Stimulated activated naive CD4-positive, alpha-beta T cell (primary cell): ENCODE measurements at places on chromosomes 1 and 21.

- no peak for DNase-seq
Observed at GRCh38 chr1:168320800-168321450, 40.2 kb downstream of the TBX19 start.

DNA sequence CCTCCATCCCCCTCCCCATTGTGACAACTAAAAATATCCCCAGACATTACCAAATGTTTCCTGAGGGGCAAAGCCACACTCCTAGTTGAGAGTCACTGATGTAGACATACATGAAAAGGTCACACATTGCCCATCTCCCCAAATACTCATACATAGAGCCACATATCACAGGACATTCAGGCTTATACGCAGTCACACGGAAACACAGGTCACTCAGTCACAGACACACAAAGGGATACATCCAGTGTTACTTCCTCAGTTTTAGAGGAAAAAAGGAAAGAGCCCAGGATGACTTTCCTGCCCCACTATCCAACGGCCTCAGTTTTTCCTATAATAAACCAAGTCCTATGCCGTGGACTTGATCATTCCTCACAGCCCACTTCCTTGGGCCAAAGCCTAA is 1.9 kb downstream of the SLC39A1 start:
- DNase-seq, result no peak

DNA sequence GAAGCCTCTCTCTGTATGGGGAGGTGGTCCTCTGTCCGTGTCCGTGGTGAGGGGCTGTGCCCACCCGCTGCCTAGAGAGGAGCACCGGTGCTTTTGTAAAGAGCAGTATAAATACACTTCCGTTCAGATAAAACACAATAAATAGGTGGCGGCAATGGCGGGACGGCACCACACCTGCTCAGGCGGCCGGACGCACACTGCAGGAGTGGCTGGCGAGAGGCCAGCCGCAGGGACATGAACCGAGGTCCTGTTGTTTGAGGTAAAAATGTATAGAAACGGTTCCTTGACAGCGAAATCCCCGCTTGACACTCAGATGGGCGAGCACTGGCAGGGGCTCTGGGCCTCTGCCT is 40.8 kb downstream of the KRTAP10-1 start:
- no peak for DNase-seq

GRCh38 chr21:44547656-44548331 is 3.5 kb downstream of the KRTAP10-2 start:
- no peak for DNase-seq

DNA sequence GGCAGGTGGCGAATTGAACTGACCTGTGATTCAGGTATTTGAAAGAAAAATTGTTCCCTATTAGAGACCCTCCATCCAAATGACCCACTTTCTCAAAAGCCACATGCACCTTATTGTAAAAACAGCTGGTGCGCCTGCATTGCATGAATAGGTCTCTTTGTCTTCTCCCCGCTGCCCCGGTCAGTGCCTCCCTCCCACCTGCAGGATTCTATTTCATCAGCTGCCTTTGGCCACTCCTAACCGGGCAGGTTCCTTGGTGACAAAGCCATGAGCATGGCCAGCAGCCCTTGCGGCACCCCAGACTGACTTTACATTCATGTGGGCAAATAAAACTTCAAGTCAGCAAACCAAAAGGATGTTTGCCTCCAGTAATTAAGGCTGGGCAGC is 6.4 kb downstream of the TMPRSS3 start:
- DNase-seq, result no peak

GRCh38 chr1:222543817-222544216 is 4.1 kb downstream of the HHIPL2 start:
- DNase-seq, result no peak

DNA sequence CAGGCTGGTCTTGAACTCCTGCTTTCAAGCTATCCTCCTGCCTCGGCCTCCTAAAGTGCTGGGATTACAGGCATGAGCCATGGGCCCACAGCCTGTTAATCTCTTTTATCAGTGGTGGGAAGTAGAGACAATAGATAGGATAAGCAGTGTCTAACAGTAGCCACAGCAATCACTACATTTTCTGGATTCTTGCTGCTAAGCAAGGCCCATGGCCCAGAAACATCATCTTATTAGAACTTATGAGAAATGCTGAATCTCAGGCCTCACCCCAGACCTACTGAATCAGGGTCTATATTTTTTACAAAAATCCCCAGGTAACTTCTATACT is 29.7 kb downstream of the IGFN1 start:
- DNase-seq, result no peak

- no peak for DNase-seq
Observed at GRCh38 chr21:42097274-42097673, 26.2 kb downstream of the UMODL1 start.

DNA sequence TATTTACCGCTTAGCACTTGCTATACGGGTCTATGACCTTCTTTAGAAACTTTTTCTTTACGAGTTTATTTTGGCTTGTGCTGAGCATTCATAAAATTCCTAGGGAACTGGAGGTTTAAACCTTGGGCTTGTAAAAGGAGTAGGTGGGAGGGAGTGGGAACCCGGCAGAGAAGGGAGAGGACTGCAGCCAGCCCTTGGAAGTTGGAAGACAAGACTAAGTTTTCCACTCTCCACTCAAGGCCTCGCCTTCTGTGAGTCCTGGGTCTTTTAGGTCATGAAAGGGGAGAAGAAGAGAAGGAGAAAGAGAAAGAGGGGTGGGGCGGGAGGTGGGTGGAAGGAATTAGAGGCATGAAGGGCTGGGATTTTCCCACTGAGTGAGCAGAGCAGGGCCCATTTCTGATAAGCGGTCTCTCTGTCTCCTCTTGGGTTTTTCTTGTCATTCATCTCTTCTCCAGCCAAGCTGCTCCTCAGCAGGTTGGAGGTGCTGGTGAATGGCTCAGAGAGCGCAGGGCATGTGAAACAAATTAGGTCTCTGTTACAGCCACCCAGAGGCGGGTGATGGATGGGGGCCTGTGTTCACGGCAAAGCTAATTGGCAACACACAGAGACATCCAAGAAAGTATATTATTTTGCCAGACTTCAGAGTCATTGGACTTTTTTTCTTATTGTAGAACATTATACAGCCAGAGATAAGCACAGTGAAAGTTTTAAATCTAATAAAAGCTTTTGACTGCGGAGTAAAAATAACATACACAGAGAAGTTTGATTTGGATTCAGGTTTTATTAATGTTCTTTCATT is 247.3 kb downstream of the FOXD2 start:
- DNase-seq, result no peak

DNA sequence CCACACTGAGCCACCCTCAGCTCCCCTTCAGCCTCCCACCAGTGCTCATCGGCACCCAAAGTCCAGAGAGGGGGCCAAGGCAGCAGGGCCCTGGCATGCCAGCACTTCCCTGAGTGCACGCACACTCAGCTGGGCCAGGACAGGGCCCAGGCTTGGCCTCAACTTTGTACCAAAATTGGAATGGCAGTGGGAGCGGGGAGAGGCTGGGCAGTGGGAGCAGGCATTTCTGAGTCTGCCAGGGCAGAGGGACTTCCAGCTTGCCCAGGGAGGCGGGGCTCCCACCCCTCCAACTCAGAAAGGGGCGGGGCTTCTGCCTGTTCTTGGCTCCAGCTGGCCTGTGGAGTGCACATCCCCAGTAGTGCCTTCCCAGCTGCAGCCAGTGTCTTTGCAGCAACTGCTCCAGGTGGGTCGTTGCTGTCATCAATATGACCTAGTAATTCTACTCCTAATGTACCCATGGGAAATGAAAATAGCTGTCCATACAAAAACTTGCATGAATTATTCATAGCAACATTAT is 10.3 kb upstream of the SNX7 start:
- DNase-seq, result no peak

DNA sequence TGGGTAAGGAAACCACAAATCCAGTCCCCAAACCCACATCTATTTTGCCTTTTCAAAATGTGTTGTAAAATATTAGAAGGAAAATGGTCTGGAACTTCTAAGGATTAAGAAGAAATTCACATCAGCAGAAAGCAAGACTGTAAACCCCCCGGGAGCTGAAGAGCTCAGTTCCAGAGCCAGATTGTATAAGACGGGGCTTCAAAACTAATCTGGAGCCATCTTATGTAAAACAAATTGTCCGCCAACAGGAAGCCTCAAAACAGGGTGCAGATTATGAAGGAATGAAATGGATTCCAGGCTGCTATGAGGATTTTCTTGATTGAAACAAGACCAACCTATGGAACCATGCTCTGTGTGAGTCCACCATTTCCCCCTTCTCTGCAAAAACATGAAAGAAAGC is 25.1 kb upstream of the HUNK start:
- DNase-seq, result no peak

DNA sequence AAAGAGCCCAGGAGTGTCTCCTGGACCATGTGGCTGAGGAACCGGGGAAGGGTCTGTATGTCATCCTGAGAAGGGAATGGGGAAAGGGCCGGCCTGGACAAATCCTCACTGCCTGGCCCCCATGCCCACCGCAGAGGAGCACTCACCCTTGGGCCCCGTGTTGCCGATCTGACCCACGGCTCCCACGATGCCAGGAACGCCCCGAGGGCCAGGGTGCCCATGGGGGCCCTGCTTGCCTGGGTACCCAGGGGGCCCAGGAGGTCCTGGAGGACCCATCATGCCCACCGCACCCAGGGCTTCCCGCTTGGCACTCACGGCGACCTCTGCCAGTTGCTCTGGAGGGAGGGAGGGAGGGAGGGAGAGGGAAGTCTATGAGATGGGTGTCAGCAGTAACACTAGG is 14.6 kb downstream of the COL9A2 start:
- no peak for DNase-seq

- no peak for DNase-seq
Observed at GRCh38 chr1:145729666-145730436, 10.6 kb downstream of the CD160 start.
